ENCODE measurements at places on chromosomes 7 and 10. TPM values are rescaled to one million over a fixed set of nuclear protein-coding genes. Genes with fewer than 3 reads are reported as not detected.

- no peak for DNase-seq
Measured at GRCh38 chr10:85613391-85613790, 753.2 kb downstream of the GRID1 start.

- no peak for DNase-seq
Measured at GRCh38 chr10:126119599-126119998, 223.2 kb downstream of the FANK1 start.

DNA sequence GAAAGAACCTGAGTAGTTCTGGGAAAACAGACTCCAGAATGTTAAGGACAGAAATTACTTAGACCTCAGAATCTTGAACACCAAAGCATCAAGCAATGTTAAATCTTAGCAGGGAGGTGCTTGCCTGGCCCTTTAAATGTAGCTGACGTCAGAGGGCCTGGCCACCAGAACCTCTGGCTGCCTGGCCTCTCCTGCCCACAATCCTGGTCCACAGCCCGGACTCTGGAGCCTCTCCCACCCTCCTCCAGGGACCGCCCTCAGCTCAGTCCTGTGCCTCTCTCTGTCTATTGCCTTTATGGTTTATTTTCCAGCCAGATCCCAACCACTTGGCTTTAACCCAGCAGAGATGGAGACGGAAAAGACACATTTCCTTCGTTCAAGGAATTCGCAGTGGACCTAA lies 42.2 kb upstream of the EGR2 start:
- no peak for DNase-seq

DNA sequence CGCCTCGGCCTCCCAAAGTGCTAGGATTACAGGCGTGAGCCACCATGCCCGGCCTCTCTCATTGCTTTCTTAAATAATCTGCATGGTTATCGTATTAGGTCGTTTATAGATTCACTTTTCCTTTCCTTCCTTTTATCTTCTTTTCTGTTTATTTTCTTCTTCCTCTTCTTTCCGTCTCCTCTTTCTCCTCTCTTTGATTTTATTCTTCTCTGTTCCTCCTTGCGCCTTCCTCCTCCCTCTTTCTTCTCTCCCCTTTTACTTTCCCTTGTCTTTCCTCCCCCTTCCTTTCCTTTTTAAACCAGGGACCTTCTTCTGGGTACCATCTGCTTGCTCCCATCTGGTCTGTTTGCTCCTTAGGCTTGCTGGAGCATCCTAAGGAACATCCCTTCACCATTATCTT lies 18.6 kb downstream of the MLLT10 start:
- no peak for DNase-seq

- no peak for DNase-seq
Measured at GRCh38 chr10:29895456-29895855, 163.9 kb downstream of the JCAD start.

The MRC1 gene
- 0.04 TPM for total RNA-seq

The ZNF12 gene
- 22.4 TPM for total RNA-seq

Measured in activated CD4-positive, alpha-beta T cell treated with anti-CD3 and anti-CD28 coated beads for 36 hours (primary cell).